ENCODE measurements at places on chromosomes 3 and 15.
A peak's percentile ranks its signal among the peaks of the same experiment; 100 is the strongest.

GRCh38 chr15:34973512-34973911, 4.0 kb upstream of the AQR start:
- DNase-seq = no peak

DNA sequence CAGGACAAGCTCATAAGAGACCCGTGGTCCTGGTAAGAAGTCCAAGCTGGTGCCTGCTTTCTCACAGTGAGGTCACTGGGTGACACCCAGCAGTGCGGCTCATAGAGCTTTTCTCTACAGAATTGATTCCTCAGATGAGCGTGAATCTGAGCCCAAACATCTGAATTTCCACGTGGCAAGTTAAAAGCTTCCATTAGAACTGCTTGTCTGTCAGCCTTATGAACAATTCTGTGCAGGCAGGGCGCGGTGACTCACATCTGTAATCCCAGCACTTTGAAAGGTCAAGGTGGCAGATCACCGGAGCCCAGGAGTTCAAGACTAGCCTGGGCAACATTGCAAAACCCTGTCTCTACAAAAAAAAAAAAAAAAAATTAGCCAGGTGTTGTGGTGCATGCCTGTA, 113.1 kb upstream of the ABHD17C start:
- no peak for DNase-seq

DNA sequence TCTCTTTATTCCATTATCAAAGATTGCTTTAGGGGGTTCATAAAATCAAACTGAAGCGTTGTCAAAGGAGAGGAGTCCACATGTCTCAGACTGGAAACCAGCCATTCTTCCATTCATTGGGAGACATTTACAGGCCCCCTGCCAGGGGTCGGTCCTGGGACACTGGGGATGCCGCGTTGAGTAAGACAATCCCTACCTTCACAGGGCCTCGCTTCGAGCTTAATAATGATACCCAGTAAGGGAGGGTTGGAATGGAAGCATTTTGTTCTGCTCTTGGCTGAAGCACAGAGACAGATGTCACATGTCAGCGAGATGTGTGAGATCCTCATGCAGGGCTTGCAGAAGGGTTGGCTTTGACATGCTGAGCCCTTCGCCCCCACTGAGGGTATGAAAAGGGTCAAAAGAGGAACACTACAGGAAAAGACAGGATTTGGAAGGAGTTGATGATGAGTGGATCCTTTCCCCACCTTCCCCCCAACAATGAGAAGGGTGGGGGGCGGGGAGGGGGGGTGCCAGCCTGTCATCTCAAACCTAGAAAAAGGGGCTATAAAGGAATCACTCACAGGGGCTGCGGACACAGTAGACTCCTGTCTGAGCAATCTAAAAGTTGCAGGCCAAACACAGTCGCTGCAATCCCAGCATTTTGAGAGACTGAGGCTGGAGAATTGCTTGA, 25.6 kb upstream of the ARL8B start:
- no peak for DNase-seq

DNA sequence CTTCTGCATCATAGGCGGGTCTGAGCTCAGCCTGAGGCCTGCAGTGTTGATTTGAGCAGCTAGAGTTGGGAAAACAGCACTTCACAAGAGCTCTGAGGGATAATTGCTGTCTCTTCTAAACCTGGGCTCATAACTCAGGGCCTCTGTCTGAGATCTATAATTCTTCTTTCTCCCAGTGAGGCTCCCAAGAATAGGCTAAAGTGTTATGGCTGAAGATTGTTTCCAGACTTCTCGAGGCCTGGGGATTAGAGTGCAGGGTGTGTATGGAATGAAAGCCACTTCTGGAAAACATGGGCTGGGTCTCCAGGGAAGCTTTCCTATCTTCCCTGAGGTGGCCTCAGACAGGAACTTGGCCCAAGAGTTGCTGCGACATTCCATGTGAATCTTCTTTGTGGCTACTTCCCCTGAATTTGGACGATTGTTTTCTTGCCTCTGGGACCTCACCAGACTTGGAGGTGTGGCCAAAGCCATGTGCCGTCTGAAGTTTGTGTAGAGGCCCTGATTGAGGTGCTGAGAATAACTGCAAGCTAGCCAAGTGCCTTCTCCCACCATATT, 26.5 kb downstream of the MTMR14 start:
- DNase-seq = no peak

DNA sequence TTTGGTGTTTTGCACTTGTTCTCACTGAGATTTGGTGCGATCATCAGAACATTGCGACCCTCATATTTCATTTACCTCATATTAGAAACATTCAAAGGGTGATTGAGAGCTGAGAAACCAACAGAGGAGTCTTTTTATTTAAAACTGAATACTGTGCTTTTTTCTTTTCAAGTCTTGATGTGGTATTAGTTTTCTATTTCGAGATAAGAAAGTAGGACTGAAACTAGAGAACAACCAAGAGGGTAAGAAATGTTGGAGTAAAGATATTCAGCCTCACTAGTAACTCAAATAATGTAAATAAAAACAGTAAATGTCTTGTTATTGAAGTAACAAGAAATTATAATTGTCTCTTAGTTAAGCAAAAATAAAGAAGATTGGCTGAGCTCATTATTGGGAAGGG, 26.5 kb downstream of the EFHB start:
- DNase-seq = no peak

GRCh38 chr15:28998511-28998910, 112.7 kb downstream of the APBA2 start:
- no peak for DNase-seq

GRCh38 chr15:77985031-77985930, 92.2 kb downstream of the TBC1D2B start:
- no peak for DNase-seq

DNA sequence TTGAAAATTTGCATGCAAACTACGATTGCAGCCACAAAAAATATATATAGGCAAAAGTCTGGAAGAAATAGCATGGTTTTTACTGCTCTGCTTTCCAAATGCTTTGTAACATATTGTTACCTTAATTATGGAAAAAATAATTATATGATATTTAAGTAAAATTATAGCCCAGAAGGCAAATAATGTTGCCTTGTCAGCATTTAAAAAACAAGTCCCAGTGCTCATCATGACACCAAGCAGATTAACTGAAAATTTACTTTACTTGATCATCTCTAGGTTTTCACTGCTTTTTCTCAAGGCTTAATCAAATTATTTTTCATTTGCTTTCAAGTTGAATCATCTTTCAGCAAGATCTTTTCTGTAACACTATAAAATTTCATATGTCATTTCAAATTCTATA, 262.9 kb downstream of the ZMAT3 start:
- no peak for DNase-seq

DNA sequence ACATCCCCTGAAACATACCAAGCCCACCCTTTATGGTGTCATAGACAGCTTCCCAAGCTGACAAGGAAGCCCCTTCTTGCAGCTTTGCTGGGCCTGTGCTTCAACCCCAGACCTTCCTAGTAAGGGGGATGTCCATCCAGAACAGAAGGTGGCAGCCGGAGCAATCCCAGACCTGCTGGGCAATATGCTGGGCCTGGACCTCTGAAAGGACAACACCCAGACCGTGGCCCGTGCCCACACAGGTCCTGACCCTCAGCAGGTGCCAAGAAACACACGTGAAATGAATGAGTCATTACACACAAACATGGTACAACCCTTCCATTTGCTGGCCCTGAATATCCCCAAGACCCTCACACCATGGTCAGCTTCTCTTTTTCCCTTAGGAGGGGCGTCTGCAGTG, 19.8 kb upstream of the VILL start:
- no peak for DNase-seq

DNA sequence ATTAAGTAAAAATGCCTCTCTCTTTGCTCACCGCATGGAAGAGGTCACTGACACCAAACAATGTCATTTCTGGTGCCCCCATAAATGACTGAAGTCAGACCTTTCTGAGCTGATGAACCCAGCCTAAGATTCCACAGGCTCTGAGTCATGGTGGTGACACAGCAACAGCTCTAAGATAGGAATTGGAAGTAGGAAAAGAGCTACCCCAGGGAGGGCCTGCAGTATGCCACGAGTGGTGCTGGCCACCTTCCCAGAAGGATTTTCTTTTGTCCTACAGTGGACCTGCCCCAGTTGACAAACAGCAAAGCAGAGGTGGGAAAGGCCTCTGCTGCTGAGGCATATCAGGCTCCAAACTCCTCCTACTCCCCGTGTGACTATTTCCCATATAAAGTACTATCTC, 208.1 kb downstream of the MINAR1 start:
- peak; percentile 88 for DNase-seq

DNA sequence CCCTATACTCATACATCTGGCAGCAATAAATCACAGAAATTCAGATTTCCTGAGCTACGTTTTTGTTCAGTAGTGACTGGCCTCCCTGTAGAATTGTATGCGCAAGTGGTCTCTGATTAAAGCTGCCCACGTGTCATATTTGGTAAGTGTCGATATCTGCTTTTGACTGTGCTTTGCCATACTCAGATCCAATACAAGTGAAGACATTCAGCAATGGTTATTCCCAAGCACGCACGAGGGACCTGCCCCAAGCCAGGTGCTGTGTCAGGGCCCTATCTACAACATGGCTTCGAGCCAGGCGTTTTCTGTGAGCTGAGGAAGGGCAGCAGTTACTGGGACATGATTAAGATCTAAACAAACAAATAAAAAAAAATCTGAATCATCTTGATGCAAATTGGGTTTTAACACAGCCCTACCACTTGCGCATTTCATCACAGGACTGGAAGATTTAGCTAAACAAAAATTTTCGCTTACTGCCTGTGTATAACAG, 47.2 kb upstream of the ICE2 start:
- DNase-seq = no peak

- DNase-seq = no peak
These were observed 170.0 kb downstream of the MINAR1 start for GRCh38 chr15:79602180-79602579.

DNA sequence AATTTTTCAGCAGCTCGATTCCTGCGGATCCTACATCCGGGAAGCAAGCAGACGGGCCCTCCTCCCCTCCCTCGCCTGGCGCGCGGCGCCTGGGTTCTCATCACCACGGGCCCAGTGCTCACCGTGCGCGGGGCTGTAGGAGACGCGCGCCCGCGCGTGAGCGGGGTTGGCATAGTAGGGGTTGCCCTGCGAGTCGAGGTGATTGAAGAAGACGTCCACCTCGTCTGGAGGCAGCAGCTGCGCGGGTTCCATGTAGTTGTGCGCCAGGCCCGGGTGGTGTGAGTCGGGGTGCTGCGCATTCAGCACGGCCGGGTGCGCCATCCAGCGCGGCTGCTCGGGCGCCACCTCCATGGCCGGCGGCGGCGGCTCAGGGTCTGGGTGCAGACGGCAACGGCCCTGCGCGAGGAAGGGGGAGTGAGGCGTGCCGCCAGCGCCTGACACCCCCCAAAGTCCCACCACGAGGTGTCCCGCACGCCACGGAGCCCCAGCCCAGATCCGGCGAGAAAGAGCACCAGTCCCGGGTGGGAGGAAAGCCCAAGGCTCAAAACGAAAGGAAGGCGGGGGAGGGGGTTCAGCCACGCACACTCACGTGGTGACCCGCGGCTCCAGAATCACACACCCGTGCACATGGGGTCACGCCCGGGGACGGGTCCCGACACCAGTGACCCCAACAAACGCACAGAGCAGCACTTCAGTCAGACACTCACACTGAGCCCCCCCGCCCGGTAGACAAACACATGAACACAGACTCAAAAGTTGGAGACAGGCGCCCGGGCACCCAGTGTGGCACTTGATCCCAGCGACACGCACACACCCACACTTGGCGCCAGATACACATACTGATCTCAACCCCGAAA, 6.1 kb downstream of the GATA2 start:
- DNase-seq = no peak

DNA sequence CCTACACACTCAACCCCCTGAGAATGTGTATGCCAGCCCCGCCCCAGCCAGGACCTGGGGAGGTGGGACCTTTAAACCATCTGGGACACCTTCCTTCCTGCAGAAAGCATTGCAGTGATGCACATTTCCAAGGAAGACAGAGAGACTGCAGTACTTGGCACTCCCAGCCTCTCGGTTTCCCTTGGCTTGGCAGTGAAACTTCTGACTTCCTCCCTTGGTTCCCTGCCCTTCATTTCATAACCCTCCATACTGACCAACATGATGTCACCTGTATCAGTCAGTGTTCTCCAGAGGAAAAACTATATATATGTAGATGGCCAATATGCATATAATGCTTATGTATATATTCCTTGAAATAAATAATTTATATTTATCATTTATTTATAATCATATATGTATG, 103.2 kb downstream of the SST start:
- DNase-seq = no peak

DNA sequence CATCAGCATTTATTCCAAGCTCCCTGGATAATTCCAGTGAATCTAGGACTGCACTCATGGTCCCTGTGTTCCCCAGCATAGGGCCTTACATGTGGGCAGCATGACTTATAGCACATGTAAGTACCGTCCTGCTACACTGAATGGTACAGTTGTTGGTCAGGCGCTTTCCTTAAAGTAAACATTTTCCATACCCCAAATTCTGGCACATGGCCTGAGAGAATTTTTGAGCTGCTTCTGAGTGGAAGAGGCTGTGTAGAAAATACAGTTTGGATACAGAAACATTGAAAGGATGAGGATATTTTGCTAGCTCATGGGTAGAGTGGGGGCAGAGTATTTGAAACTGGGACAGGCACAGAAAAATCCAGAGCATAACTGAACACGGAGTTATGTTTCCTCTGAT, 27.6 kb downstream of the CORO2B start:
- DNase-seq = no peak

DNA sequence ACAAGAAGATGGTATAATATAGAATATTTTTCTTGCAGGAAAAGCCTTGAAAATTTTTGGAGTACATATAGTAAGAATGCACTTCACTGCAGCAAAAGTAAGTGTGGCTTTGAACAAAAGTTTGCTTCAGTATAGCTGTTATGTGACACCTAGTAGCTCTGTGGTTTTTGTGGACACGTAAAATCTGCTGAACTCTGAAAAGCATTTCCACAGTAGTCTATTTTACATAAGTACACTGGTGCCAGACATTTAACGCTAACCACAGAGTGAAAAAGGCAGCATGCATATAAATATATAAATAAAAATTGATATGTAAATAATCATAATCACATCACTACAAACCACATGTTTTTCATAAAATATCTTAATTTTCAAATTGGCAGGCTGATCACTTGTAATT, 39.8 kb downstream of the CGGBP1 start:
- no peak for DNase-seq

DNA sequence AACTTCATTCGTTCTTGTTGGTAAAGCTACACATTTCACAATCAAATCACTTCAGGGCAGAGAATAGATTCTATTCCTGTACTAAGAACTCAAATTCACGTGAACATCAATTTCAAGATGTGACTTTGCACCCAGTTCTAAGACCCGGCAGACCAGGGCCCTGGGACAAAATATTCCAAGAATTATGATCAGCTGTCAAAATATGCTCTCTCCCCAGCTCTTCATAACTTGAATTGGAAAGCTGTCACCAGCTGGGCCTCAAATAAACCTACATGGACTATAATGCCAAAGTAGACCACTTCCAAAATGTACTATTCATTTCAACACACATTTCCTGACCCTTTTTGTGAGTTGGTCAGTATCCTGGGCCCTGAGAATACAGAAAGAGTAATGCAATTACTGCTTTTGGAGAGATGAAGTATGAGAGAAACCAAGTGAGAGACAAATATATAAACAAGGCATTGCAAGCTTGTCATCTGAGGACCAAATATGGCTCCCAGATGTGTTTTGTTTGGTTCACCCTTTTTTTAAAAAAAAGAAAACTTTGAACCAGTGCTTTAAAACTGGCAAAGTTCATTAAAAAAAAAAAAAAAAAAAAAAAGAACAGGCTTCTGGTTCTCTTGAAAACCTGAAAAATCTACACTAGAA, 14.9 kb downstream of the MAGI1 start:
- DNase-seq = no peak
